Hepatic stellate cell (primary cell): ENCODE measurements at places on chromosomes 12 and 14.

- DNase-seq = no peak
These were observed 417.6 kb downstream of the NAV3 start for GRCh38 chr12:78248321-78248720.

GRCh38 chr12:71872972-71873371 is 33.4 kb downstream of the TBC1D15 start:
- no peak for DNase-seq

DNA sequence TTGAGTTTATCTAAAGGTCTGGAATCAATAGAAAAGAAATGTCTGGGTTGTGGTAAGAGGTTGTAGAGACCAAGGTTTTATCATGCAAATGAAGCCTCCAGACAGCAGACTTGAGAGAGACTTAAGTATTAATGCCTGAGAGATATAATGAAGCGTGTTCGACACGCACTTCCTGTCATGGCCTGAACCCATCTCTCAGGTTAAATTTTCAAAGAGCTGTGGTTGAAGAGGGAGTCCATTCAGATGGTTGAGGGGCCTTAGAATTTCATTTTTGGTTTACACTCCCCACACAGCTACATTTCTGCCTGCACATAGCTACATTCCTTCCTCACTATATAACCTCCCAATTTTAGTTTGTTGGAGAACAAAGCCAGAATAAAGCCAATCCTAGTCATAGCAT is 10.1 kb upstream of the CLEC12A start:
- DNase-seq = no peak

- DNase-seq = no peak
These were observed 27.1 kb downstream of the ATP6V1D start for GRCh38 chr14:67332468-67332867.

DNA sequence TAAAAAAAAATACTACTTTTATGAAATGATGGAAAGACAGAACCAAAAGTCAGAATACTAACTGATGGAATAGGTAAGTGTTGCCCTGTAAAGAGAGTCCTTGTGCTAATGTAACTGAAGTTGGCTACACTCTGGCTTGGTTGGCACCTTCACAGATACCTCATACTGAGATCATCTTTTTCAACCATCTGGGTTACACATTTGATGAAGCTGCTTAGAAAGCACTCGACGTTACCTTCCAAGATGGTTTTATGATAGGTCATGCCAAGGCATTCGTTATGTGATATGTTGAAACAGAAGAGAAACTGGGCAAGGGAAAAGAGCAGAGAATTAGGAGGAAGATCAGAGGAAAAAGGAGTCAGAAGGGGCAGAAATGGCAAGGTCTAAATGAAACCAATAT is 203.8 kb downstream of the ADAMTS20 start:
- no peak for DNase-seq

DNA sequence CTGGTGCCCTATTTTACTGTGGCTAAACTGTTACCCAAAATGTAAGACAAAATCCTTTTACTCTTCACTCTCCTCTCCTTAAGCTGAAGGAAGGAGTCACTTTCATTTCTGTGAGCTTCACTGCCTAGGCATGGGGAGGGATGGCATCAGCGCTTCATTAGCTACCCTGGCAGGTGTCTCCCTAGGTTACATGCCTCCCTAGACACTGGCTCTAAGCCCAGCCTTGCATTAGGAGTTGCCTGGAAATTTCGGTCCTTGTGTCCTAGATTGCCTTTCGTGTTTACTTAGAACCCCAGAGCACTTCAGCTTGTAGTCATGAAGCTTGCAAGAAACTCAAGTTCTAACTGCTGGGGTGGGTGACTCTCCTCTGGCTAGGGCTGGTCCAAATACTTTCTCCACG is 520.5 kb upstream of the STXBP6 start:
- DNase-seq = no peak

DNA sequence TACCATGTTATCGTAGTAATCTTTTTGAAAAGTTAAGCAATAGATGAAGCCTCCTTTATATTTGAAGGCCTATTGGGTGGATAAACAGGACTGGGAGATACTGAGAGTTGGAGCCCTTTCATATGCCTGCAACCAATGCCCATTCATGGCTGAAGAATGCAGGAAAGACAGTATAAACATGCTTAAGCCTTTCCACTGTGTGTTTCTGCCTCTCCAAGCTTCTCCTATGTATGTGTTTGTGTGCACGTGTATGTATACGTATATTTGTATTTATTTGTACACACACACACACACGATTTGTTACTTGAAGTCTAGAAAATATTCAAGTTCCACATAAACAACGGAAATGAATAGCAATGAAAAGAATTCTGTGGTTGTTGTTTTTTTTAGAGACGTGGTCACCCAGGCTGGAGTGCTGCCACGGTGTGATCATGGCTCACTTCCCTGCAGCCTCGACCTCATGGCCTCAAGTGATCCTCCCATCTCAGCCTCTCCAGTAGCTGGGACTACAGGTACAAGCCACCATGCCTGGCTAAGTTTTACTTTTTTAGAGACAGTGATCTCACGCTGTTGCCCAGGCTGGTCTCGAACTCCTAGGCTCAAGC is 1453.5 kb downstream of the AACS start:
- no peak for DNase-seq

DNA sequence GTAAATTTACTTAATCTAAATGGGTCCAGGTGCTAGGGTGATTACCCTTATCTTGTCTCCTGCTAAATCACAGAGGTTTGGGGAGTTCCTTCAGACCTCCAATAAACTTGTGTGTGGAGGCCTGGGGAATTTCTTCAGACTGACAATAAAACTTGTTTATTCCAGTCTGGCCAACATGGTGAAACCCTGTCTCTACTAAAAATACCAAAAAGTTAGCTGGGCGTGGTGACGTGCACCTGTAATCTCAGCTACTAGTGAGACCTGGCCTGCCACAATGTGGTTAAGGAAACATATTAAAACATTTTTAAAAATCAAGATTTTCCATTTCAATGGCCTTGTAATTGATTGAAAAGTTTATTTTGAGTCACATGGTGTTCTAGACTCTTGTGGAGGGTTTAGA is 126.9 kb upstream of the FGD4 start:
- DNase-seq = no peak

DNA sequence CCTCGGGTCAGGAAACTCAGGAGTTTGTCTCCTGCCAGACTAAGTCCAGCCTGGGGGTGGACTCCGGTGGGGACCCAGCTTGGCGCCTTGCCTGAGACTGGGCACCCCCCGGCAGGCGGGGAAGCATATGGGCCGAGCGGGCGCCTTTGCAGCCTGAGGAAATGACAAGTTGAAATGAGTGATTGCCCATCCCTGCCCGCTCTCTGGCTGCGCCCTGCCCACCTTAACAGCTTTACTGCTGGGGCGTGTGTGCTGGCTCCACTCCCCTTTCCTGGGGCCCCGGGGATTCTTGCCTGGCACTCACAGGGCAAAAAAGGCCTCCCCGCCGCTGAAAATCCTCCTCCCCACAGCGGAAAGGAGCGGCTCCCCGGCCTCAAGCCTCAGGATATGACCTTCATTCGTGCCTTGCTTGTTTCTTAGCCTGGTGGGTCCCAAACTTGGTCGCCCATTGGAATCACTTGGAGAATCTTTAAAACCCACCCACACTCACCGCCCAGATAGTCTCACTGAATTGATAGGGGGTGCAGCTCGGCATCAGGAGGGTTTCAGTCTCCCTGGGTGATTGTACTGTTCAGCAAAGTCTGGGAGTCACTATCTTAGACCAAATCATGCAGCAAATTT is 1.5 kb downstream of the RFLNA start:
- DNase-seq = no peak

GRCh38 chr14:28742171-28742846 is 24.3 kb upstream of the FOXG1 start:
- DNase-seq = no peak

- no peak for DNase-seq
These were observed 109.7 kb upstream of the VASH1 start for GRCh38 chr14:76651410-76652055.

DNA sequence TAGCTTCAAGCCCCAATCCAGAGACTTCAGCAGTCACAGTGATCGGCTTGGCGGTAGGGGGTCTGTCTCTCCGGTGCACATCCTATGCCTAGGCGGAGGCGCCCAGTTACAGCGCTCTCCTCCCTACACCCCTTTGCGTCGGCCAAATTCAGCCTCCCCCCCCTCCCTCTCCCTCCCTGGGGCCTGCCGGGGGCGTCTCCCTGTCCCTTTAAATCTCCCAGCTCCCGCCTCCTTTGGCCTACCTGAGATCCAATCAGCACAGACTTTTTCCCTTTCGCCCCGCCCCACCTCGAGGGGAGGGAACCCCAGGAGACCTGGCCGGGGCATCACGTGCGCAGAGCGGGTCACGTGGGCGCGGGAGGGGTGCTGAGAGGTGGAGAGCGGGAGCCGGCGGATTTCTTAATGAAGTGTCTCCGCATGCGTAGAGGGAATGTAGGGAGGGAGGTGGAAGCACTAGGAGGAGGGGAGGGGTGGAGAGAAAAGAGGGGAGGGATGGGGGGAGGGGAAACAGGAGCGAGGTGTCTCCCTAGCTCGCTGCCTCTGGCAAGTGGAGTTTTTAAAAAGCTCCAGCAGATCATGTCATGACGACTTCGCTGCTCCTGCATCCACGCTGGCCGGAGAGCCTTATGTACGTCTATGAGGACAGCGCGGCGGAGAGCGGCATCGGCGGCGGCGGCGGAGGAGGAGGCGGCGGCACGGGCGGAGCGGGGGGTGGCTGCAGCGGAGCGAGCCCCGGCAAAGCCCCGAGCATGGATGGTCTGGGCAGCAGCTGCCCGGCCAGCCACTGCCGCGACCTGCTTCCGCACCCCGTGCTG is at the start of gene HOXC13:
Gene HOXC13, plus strand, starts transcription at position 506 of the 815 bp plus-strand sequence. Its CDS starts 76 bp downstream, at position 582.
- no peak for DNase-seq

DNA sequence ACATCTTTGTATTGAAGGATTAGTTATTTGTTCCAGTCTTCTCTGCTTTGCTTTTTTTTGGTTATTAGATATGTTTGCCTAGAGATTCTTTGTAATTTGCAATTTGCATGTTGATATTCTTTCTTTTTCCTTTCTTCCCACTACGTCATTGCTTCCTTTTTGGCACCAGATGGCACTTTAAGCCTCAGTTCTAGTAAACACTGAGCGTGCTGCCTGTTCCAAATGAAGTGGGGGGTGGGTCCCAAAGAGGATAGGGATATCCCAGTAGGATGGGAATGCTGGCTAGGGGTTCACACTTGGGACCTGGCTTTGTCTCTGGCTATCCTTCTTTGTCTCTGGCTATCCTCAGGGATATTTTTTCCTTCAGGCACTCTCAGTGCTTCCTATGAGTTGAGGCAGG is 17.0 kb downstream of the EAPP start:
- no peak for DNase-seq

- peak; percentile 55 for DNase-seq
These were observed 1.1 kb upstream of the YY1 start for GRCh38 chr14:100237735-100238418.

DNA sequence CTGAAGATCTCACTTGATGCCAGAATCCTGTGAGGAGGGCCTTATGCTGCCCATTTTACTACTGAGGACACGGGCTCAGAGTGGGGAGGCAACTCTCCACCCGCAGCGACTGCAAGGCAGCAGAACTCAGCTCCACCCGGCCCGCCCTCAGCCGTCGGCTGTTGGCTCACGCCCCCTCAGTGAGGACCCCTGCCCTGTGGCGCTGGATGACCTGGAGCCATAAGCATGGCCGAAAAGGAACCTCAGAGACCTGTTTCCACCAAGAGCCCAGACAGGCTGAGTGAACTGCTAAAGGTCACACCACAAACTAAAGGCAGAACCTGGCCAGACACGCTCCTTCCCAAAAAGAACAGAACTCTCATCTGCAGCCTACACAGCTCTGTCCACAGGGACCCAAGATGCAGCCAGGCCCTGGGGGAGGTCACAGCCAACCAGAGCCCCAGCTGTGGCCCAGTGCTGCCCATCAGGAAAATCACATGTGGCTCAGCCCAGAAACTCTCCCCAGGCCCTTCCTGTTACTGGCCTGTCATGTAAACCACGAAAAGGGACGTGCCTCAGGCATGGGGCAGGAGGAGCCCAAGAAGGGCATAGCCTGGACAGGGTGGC is 32.8 kb downstream of the CCNK start:
- DNase-seq = no peak

GRCh38 chr12:58787021-58787760 is 133.1 kb downstream of the LRIG3 start:
- no peak for DNase-seq
